ENCODE measurements at places on chromosomes 3 and 15.
A peak's percentile ranks its signal among the peaks of the same experiment; 100 is the strongest.

GRCh38 chr3:107942244-107942643, 148.6 kb downstream of the CD47 start:
- no peak for DNase-seq

- no peak for DNase-seq
Measured at GRCh38 chr3:124818398-124819091, 68.6 kb downstream of the ITGB5 start.

GRCh38 chr3:177361081-177361938, 164.0 kb upstream of the TBL1XR1 start:
- no peak for DNase-seq

GRCh38 chr3:135806317-135806716, 159.2 kb upstream of the PPP2R3A start:
- no peak for DNase-seq

DNA sequence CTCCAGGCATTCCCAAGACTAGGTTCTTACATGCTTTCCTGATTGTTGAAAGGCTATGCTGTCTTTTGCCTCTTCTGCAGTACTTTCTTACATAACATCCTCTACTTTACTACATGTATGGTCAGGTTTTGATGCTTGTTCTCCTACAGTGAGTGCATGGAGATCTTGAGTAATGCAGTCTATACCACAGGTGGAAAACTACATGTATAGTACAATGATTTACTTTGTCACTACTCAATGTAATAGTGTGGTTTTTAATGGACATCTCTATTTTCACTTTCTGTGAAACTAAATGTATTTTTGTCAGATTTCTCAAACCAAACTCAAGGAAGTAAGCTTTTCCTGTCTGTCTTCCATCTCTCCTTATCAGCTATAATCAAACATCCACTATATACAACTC, 657.0 kb downstream of the TUSC7 start:
- DNase-seq: no peak

DNA sequence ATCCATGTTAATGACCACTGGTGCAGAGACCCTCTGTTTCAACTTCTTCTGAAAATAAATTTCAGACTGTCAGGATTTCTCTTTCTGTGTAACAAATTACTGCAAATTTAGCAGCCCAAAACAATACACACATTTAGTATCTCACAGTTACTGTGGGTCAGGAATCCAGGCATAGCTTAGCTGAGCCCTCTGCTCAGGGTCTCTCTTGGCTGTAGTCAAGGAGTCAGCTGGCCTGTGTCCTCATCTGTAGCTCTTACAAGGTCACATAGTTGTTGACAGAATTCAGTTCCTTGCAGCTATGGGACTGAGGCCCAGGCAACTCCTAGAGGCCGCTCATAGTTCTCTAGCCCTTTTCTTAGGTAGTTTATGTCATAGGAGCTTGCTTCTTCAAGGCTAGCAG, 51.9 kb downstream of the NKIRAS1 start:
- no peak for DNase-seq

DNA sequence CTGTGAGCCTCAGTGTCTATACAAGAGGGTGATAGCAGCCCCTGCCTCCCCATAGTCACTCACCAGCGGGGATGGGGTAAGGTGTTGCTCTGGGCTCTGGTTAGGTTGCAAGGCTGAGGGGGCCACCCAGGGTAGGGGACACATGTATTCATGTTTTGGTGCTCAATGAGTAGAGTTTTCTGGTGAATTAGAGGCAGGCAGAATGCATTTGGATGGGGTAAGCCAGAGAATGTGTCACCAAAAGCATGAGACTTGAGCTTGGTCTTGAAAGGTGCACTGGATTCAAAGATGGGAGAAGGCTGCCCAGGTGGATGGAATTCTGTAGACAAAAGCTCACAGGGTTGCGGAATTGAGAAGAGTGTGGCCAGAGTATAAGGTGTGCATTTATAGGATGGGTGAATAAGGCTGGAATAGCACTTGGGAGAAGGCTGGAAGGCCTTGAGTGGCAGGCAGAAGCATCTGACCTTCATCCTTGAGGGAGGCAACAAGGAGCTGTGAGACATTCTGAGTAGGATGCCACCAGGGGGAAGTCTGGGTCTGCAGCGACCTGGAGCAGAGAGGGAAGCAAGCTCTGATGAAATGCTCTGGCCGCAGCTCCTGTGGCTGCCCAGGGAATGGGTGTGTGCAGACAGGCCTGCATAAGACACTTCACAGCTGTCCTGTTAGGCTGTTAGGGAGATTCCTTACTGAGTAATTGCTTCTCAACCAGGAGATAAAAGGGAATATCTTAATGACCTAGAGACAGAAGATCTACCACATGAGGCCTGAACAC, 149.6 kb downstream of the CHDH start:
- DNase-seq: peak; percentile 7

DNA sequence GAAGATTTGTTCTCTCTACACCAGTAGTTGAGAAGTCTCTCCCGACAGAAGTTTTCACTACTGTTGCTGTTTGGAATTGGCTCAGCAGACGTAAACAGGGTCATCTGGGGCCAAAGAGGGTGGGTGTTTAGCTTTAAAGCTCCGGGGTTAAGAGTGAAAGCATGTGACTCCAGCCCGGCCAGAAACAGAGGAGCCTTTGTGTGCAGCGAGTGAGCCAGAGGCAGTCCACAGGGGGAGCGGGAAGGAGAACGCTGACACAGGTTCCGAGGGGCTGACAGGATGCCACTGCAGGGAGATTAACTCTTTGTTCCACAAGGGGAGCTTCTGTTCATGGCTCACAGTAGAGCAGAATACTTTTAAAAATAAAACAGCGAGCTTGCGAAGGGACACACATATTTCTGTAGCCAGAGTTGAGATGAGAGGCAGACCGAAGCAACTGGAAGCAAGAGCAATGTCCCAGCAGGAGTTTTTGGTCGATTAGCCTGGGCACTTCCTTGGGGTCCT, 26.9 kb downstream of the BMF start:
- DNase-seq: no peak

DNA sequence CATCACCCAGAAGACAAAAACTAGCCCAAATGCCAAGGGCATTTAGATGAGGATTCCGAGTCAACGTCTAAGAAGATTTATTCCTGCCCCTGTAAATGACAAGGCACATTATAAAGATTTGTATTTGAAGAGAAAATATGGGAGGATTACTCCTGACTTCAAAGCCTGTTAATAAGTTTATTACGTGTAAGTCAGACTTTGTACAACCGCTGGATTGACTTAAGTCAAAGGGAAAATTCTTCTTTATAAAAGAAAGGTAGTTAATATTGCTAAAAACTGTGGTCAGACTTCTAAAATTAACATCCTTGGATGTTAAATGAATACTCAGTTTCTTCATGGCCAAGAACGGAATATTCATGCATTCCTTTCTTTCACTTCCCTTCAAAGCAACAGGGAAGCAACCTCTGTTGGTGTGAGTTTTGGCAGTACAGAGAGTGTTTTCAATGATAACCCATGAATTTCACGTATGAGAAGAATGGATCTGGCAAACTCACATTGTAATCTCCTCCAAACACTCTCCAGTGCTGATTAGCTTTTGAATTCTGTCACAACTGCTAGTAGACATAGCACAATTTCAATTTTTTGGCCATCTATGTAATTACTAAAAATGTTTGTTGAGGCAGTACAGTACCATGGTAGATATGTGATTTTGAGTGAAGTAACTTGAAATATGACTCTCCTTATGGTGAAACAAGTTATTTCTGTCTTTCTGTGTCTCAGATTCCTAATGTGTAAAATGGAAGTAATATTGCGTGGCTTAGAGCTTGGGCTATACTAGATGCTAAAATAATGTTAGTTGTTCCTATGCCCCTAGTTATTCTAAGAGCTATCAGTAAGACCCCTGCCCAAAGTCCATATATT, 62.0 kb downstream of the PLD1 start:
- DNase-seq: no peak

DNA sequence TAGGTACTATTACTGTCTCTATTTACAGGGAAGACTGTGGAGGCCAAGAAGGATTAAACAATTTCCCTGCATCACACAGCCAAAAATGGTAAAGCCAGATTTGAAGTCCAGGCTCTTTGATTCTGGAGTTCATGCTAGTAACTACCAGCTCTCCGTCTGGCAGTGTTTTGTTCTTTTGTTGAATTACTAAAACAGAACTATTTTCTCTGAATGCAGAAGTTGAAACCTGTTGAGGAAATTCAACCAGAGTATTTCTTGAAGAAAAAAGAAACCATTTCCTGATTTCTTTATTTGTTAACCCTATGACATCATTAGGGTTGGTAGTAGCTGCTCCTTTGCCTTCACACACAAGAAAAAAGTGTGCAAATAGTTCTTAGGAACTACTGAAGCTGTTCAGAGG, 34.3 kb downstream of the CRTC3 start:
- no peak for DNase-seq

DNA sequence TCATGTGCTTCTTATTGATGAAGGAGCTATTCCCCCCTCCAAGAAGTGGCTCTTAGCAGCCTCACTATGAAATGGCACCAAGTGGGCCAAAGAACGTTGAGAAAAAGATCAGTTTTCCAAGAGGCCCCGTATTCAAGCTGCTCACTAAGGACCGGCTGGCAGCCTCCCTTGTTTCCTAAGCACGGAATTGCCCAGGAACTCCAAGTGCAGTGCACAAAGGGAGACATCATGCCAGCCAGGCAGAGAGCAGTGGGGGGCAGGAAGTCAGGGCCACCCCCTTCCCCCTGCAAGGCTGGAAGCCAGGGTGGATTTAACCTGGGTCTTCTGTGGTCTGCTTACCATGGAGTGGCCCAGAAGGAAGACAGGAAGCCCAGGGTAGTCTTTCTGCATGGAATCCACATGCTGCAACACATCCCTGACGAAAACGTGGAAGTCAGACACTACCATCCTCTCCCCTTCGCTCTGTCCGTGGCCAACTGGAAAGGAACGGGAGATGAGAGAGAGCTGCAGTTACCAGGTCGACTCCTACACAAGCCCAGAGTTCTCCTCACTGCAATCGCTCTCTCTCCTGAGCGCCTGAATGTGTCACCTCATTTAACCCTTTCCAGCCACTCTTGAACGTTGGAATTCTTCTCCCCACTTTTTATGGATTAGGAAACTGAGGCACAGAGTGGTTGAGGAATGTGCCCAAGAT, 49.5 kb downstream of the ABTB1 start:
- no peak for DNase-seq

- no peak for DNase-seq
Measured at GRCh38 chr3:82473864-82474541, 712.6 kb upstream of the GBE1 start.

DNA sequence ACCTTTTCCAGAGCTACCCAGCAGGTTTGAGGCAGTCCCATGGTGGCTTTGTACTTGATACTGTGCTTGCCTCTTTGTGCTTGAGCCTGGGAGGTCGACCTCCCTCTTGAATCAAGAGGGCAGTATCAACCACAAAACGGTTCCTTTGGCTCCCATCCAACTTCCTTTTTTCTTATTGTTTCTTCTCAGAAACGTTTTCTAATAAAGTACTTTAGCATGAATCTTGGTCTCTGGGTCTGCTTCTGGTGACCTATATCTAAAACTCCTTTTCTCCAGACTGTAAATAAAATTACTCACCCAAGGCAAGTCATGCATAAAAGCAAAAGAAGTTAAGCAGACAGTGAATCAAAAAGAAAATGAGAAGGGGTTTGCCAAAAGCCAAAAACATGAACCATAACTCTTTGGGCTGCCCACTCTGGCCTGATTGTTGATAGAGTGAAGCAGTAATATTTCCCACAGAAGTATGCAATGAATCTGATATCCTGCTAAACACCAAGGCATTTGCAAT, 112.2 kb upstream of the SLC4A7 start:
- peak; percentile 33 for DNase-seq

DNA sequence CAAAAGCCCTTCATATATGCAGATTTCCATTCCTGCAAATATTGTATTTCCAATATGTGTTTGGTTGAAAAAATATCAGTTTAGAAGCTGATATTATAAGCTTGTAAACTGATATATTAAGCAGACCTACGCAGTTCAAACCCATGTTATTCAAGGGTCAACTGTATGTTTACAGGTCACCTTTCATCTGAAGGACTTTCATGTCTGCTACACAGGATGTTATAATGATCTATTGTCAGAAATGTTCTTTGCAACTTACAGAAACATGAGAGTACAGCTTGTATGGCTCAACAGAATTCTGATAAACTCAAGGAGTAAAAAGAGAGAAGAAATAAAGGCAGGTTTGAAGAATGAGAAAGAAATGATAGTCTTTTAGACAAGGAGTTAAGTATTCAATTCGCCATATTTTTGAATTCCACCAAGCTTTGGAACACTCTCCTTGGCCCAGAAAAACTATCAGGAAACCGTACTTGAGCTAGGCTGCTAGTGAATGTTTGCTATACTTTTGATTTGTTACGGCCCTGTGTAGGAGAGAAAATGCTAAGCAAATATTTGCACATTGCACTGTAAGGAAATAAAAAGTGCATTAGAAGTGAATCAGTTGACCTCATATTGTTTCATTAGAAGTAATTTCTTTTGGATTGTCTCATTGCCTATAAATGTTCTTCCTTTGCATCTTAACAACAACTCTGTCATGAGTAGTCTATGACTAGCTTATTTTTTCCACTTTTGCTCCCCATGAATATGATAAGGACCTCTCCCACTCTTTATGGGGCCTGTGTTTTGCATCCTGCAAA, 81.2 kb downstream of the NEK11 start:
- no peak for DNase-seq

DNA sequence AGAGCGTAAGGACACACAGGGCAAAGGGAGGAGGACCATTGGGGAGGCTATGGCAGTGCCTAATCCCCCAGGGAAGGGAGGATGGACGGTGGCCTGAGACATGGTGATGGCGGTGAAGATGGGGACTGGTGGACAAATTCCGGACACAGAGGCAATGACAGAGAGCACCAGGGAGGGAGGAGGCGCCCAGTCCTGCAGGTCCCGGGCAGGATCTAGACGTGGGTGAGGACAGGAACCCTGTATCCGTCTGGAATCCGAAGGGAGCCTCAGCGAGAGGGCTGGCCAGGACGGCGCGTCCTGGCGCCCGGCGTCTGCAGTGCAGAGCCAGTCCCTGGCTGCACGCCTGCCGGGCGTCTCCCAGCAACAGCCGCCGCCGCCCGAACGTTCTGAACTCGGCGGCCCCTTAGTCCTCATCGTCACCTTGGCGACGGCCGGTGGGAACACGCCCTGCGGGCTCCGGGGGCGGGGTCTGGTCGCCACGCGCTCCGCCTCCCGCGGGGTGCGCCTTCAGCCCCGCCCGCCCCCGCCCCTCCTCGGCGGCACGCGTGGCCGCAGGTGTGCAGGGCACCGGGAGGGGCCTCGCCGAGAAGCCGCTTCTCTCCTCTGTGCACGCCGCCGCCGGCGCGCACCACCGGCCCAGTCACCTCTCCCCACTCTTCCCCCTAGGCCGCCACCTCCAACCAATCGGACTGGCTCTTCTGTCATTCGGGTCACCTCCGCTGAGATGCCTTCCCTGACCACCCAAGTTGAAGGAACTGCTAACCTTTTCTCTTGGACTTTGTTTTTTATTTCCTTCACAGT, 11.6 kb downstream of the XIRP1 start:
- peak; percentile 76 for DNase-seq
